ENCODE measurements at places on chromosomes 13 and 19.
A peak's percentile ranks its signal among the peaks of the same experiment; 100 is the strongest.

- no peak for DNase-seq
Observed at GRCh38 chr19:10288662-10289166, 1.0 kb upstream of the ICAM5 start.

DNA sequence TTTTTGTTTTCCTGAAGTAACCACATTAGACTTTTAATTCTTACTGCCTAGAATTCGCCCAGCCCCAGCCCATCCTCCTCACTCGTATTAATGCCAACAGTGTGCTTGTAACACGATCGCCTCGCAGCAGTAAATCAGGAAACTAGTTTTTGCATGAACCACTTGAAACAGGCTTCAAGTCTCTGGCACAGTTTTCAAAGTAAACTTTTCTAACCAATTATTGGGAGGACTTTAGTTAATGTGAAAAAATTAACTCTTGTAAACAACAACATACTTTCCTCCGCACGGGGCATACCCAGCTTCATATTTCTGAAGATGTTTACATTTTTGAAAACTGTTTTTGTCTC, 39.2 kb downstream of the TNFRSF19 start:
- no peak for DNase-seq

- DNase-seq: peak; percentile 48
Observed at GRCh38 chr19:49157445-49158224, at the start of gene TRPM4. TSS of gene TRPM4 (plus strand) at chr19:49157792. CDS start at chr19:49157867, 75 bp downstream.

DNA sequence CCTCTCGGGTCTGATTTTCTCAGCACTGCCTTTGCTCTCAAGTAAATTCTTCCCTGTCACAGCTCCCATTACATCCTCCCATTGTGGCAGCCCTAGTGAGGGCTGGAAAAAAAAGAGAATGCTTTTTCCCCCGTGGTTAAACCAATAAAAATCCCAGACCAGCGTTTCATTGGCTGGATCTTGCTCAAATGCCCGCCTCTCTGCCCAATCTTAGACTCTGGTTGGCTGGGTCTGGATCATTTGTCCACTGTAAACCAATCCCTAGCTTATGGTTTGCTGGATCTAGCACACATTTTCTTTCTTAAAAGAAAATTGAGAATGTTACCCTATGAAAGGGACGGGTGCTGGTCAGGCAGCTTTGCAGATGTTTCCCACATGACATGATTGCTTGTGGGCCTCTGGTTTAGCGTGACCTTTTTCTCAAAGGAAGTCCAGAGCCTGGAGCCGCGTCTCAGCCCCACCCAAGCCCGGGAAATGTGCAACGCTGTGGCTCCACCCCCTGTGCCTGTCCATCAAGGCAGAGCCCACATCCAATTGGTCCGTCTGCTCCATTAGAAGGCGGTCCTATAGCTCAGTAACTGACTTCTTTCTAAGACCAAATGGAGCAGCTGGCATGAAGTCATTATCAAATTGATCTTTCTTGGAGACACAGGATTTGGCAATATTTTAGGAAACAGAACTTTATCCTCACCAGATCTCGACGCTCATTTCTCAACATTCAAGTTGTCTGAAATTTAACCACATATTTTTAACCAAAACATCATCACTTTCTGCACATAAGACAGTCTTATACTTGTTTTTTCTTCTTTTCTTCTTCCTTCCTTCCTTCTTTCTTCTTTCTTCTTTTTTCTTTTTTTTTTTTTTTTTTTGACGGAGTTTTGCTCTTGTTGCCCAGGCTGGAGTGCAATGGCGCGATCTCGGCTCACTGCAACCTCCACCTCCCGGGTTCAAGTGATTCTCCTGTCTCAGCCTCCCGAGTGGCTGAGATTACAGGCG, 2.6 kb upstream of the MCEMP1 start:
- no peak for DNase-seq

GRCh38 chr13:77513719-77514335, 21.7 kb upstream of the SCEL start:
- DNase-seq: no peak

DNA sequence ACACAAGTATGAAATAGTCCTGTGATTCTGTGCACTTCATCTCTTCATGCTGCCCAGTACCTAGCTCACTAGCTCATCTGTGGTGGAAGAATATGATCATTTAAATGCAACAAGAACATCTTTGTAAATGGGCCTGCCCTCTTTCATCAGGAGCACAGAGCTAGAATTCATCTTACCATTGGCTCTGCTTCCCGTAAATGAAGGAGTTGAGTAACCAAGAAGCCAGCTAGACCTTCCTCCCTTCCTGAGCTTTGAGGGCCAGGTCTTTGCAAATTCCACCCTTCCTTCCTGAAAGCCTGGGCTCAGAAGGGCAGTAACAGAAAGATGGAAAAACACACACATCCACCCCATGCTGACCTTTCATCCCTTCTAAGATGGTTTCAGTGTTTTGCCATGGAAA, 82.0 kb downstream of the FRY start:
- DNase-seq: no peak

GRCh38 chr13:36108342-36108741, 22.8 kb downstream of the DCLK1 start:
- no peak for DNase-seq

DNA sequence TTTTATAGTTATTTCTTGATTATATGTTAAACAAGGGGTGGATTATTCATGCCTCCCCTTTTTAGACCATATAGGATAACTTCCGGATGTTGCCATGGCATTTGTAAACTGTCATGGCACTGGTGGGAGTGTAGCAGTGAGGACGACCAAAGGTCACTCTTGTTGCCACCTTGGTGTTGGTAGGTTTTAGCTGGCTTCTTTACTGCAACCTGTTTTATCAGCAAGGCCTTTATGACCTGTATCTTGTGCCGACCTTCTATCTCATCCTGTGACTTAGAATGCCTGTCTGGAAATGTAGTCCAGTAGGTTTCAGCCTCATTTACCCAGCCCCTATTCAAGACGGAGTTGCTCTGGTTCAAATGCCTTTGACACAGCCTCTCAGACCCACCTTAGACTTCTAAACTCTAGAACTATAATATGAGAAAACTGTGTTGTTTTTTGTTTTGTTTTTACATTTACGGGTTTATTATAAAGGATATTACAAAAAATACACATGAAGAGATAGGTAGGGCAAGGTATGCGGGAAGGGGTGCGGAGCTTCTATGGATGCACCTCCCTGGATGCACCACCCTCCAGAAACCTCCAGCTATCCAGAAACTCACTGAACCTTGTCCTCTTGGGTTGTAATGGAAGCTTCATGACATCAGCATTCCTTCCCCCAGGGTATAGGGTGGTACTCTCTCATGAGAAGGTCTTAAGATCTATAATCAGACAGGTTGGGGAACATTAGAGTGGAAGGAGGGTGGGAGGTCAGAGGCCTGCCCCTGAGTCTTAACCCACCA, 15.8 kb upstream of the SPRYD7 start:
- no peak for DNase-seq

- DNase-seq: no peak
Observed at GRCh38 chr13:20285530-20285929, 53.4 kb upstream of the GJB6 start.

GRCh38 chr13:61183670-61184069, 232.0 kb downstream of the PCDH20 start:
- DNase-seq: no peak

GRCh38 chr13:71701741-71702140, 165.3 kb downstream of the DACH1 start:
- DNase-seq: no peak

GRCh38 chr13:42525035-42525504, 48.9 kb upstream of the TNFSF11 start:
- DNase-seq: no peak

GRCh38 chr19:2813235-2814160, 6.2 kb upstream of the ZNF554 start:
- no peak for DNase-seq

GRCh38 chr13:30256713-30257467, 50.5 kb downstream of the KATNAL1 start:
- no peak for DNase-seq

DNA sequence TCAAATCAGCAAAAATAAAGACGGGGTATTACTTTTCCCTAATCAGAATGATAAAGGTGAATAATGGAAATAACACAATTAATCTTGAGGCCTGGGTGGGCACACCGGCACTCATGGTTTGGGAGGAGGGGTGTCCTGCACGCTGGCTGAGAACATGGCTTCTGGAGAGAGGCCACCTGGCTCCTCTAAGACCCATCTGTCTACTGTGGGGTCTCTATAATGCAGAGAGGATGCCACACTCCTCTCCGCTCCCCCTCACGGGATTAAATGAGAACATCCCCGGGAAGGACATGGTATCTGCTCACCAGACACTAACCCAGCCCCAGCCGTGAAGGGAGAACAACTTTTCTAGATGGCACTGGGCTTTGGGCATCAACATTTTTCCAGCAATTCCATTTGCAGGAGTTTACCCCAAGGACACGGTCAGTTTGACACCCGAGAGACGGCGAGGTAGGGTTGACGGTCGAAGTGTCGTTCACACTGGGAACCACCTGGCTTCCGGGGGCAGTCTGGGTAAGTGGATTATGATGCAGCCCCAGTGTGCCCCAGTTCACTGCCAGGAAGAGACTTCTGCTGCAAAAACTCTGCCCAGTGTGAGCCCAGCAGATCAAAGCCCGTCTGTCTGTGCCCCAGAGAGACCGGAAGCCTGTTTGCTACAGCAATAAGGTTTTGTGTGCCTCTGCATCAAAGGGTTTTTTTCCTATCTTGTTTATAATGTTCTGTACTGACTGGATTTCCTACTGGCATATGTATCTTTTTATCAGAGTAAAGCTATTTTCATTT, 56.6 kb downstream of the CEBPG start:
- DNase-seq: no peak

GRCh38 chr19:6103217-6103644, 7.1 kb downstream of the RFX2 start:
- no peak for DNase-seq

- no peak for DNase-seq
Observed at GRCh38 chr13:53759016-53759415, 730.4 kb downstream of the OLFM4 start.

DNA sequence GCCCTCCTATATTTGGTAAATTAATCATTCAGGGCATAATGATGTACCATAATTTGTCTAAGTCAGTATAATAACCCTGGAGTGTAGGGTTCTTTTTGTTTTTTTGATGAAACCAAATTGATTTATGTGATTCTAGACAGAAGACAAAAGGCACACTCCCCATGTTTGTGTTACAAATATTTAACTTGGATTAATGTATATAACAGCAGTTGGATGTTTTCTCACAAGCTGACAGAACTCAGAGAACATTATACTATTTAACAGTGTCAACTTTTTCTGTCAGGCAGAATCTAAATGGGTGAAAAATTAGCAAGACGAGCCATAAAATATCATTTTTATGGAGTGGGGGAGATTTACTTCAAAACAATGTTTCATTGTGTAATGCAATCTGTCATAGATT, 15.2 kb downstream of the CBY2 start:
- DNase-seq: no peak

GRCh38 chr19:55173714-55174409, 6.2 kb downstream of the SYT5 start:
- DNase-seq: peak; percentile 39

DNA sequence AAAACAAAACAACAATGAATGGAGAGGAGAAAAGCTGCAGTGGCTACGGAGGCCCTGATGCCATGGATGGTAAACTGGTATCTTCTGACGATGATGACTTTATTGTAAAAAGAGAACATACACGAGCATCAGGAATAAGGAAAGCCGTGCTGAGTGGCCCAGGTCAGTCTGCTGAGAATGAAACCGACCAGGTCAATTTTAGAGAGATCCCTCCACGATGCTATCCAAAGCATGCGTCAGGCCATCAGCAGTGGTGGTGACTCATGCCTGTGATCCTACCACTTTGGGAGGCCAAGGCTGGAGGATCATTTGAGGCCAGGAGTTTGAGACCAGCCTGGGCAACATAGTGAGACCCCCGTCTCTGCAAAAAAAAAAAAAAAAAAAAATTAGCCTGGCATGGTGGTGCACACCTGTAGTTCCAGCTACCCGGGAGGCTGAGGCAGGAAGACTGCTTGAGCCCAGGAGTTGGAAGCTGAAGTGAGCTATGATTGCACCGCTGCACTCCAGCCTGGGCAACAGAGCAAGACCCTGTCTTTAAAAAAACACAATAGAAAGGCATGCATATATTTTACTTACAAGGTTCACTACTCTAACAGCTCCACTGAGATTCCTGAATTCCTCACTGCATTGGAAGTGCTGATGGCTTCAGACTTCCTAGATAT, 62.3 kb downstream of the GADD45B start:
- no peak for DNase-seq

DNA sequence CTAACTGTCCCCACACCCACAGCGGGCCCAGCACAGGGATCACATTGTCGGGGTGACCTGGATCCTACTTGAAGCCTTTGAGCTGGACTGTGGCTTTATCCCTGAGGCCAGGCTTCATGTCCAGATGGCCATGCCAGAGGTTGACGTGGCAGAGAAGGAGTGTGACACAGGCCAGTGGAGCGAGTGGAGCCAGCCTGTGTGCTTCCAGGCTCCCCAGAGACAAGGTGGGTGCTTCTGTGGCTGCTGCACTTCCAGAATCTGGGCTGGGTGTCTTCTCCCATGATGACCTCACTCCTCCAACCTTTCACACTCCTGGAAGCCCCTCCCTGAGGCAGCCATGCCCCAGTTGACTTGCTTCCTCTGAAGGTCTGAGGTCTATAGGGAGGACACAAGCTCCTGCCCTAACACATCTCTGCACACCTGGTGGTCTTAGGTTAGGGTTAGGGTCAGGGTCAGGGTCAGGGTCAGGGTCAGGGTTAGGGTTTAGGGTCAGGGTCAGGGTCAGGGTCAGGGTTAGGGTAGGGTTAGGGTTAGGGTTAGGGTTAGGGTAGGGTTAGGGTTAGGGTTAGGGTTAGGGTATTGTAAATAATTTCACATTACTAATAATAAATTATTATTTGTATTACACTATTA, 13.1 kb upstream of the MZF1 start:
- no peak for DNase-seq

DNA sequence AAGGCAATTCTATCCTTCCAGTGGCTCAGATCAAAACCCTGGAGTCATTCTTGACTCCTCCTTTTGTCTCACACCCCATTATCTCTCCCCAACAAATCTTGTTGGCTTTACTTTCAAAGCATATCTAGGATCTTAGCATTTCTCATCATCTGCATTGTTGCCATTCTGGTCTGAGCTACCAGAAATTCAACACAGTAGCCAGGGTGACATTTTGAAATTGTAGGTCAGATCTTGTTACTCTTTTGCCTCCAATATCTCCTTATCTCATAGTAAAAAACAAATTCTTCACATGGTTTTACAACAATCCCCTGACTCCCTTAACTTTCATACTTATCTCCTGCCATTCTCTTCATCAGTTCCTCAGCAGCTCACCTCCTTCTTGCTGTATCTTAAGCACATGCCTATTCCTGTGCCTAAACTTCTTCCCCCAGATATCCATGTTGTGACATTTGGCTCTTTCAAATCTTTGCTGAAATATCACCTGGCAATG, 115.8 kb downstream of the KLF5 start:
- DNase-seq: no peak

GRCh38 chr19:34313188-34313587, 51.8 kb upstream of the GPI start:
- DNase-seq: no peak

- no peak for DNase-seq
Observed at GRCh38 chr19:45168767-45169351, 8.1 kb upstream of the NKPD1 start.

DNA sequence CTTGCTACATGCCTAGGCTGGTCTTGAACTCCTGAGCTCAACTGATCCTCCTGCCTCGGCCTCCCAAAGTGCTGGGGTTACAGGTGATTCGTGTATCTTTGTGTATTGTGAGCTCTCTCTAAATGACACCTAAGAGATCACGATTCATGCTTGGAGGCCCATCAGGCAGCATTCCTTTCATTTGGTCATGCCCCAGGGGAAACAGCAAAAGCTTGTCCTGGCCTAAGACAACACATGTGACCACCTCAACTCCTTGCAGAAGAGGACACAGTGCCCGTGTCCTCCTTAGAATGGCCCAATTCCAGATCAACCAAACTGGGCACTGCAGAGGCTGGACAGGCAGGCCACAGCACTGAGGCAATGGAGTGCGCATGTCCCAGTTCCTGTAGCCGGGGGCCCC, 32.5 kb downstream of the ZC3H4 start:
- DNase-seq: no peak
